ENCODE measurements at places on chromosomes 11 and 22.

GRCh38 chr11:97772705-97773104 is 1248.0 kb upstream of the CNTN5 start:
- DNase-seq = no peak

DNA sequence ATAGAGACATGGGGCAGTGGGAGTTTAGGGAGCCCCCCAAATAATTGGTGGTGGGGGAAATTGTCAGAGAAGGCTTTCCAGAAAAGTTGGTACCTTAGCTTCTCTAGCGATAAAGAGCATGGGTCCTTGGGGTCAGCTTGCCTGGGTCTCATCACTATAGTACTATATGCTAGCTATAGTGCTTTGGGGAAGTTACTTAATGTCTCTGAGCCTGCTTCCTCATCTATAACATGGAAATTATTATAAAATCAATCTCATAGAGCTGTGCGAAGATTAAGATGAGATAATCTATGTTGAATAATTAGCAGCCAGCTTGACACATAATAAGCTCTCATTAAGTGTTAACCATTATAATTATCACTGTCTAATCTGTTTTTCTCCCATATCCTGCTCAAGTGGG is 41.2 kb downstream of the STIM1 start:
- DNase-seq = no peak

GRCh38 chr11:66985508-66986177 is 10.5 kb downstream of the C11orf86 start:
- no peak for DNase-seq

GRCh38 chr11:111796696-111797095 is 30.5 kb upstream of the PPP2R1B start:
- DNase-seq = peak; percentile 2

DNA sequence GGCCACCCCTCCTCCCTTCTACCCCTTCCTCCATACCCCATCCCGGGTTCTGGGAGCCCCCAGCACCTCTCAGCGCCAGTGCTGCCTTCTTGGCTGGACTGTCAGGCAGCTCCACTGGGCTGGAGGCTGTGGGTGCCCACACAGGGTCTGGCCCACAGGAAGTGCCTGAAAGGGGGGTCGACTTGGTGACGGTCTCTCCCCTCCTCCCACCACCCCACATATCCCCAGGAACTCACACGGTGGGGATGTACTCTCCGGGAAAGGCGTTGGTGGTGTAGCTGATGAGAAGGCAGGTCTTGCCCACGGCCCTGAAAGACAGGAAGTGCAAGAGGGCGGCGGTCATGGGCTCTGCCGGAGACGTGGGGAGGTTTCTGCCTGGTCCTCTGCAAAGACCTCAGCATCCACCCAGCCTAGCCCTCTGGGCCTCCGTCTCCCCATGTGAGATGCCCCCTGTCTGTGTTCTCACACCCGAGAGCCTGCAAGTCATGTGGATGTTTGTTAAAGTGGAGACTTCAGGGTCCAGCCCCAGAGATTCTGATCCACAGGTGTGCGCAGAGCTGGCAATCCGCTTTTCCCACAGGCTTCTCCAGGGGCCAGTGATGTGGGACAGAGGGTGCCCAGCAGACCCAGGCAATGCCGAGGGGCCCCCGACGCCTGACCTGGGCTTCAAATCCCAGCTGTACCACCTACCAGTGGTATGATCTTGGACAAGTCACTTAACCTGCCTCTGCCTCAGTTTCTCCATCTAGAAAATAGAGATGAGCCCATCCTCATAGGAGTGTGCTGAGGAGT is 2.5 kb downstream of the RAC2 start:
- DNase-seq = no peak

GRCh38 chr11:1077417-1078119 is 2.9 kb downstream of the MUC2 start:
- DNase-seq = no peak

DNA sequence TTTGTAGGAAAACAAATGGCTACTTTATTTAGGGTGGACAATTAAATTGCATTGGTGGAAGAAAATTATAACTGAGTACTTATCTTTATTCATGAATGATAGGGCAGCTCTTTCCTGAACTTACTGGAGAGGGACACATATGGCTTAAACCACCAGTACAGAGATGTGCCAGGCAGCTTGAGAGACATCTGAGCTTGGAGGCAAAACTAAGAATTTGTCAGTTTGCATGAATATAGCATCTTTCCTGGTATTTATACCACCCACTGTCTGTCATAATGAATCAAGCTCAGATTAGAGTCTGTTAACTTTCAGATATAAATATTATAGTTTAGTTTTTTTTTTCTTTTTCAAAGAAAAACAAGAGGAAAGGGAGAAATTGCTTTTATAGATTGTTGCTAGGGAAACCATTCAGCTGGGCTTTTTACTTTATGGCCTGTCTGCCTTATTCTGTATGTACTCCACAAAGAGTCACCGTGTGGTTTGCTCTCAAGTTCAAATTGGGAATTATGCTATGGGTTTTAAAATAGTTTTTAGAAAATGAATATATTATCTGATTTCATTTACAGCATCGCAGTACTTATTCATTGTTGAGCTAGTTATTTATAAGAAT is 477.0 kb upstream of the CHORDC1 start:
- no peak for DNase-seq

GRCh38 chr11:63536669-63537292 is at the start of gene PLAAT4:
PLAAT4 (plus strand) TSS chr11:63536808; CDS start chr11:63536869, 61 bp downstream.
- DNase-seq = no peak

DNA sequence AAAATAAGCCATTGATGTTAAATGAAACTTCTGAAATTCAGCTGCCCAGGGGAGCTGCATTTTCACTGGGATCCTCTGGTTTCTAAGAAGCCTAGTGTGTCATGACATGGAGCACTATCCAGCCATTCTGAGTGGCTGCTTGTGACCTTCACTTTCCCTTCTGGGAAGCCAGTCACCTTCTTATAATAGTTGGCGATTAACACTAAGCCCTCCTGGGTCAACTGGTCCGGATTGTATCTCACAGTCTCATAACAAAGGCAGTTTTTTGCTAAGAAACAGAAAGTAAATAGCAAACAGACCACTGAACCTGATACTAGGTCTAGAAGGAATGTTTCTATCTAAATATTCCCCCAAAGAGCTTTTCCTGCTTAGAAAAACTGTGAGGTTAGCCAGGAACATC is 7.9 kb downstream of the CSRP3 start:
- DNase-seq = no peak

DNA sequence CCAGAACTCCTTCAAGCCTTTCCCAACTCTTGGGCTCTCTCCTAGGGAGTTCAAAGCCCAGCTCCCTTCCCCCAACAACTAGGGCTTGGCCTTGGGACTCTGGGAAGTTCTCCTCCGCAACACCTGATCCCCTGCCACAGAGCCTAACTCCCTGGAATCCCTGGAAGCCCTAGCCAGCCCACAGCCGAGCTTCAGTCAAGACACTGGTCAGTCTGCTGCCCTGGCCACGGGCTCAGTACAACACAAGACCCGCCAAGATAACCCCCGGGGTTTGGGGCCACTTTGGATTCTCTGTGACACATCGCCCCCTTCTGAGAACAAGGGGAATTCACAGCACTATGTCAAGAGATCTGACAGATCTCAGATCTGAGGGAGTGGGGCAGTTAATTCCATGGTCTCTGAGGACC is 58.3 kb downstream of the SLC22A12 start:
- peak; percentile 75 for DNase-seq

DNA sequence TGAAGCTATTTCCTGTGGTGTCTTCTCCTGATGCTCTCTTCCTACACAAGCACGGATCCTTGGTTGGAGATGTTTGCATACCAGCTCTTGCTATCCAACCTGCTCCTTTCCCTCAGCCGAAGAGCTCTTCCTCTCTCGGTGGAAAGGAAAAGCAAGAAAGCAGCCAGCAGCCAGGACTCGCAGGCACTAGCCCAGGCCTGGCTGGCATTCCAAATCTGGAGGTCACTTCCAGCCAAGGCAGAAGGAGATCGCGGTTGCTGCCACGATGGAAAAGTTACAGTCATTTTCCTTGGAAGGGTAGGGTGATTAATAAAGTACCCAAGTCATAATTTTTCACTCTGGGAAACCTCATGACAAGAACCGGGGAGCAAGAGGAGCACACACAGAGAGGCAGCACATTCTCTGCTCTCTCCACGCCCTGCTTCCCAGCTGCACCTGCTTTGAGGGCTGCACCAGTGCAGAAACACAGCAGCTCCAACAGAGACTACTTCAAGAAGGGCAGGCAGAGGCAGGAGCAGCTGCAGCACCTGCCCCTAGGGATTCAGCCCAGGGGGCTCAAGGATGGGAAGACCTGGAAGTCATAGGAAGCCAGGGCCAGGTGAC is 399.3 kb downstream of the CADM1 start:
- no peak for DNase-seq

GRCh38 chr11:19218786-19219460 is 17.1 kb upstream of the CSRP3 start:
- no peak for DNase-seq

- peak; percentile 70 for DNase-seq
Measured at GRCh38 chr11:69950120-69950519, 128.0 kb upstream of the ANO1 start.

- no peak for DNase-seq
Measured at GRCh38 chr11:108672113-108672512, 7.2 kb downstream of the DDX10 start.

- DNase-seq = no peak
Measured at GRCh38 chr11:77611921-77612320, 22.2 kb downstream of the AQP11 start.

DNA sequence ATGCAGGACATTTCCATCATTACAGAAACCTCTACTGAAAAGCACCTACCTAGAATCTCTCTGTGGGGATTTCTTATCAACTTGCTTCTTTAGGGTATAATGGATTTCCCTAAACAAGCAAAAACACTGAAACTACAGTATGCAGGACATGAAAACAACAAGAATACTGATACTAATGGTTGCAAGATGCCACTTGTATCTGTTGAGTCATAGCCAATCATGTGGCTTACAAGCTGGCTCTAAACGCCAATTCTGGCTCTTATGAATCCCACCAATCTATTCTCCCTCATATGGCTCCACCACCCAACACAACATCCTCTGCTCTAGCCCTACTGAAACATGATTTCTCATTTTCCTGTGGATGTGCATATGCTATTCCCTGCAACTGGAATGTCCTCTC is 22.6 kb downstream of the TENM4 start:
- no peak for DNase-seq

GRCh38 chr11:30282289-30282631 is 40.6 kb upstream of the ARL14EP start:
- DNase-seq = no peak

DNA sequence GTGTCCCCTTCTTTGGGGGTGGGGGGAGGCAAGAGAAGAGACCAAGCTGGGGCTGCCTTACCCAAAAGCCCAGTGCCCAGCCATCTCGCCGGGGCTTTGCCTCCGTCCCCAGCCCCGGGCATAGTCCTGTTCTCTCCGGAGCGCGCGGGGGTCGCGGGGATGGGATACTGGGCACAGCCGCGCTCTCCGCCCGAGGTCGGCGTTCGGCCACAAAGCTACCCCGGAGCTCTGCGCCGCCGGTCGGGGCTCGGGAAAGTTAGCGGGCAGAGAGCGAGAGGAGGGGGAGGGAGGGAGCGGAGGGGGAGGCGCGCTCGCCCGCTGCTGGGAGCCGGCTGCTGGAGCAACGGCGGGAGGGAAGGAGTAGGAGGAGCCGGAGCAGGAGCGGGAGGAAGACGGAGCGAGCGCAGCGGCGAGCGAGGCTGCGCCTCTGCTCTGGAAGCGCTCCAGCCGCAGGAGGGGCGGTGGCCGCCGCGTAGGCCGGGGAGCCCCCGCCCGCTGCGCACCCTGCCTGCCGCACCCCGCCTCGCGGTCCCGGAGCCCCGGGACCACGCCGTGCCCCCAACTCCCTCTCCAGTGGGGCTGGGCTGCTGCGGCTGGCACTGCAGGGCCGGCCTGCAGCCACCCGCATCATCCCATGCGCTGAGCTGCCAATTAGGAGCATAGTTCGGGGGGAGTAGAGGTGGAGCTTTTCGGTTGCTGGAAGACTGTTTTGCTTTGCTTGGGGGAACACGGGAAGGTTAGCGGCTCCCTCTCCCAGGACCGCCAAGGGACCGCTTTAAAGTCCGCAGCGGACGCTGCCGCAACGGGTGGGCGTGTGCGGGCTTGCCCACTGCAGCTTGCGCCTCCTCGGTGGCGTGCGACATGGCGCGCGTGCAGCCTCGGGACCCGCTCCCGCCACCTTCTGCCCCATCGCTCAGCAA is at the start of gene SCN4B:
TSS of gene SCN4B (minus strand) at position 272 of the 920 bp plus-strand sequence. CDS start at position 122, 150 bp downstream.
- peak; percentile 88 for DNase-seq

DNA sequence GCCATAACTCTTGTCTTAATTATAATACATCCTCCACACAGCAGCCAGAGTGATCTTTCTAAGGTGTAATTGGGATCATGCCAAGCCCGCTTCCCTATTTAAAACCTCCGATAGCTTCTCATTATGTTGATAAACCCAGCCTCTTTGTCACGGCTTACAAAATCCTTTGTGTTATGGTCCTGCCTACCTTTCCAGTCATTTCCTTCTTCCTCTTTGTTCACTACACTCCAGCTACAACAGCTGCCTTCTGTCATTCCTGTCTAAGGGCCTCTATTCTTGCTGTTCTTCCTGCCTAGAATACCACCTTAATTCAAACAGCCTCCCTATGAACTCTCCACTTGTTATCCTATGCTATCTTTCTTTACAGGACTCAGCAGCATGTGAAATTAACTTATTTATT is 70.6 kb upstream of the CAPRIN1 start:
- no peak for DNase-seq

- DNase-seq = no peak
Measured at GRCh38 chr22:25930083-25930482, 188.1 kb downstream of the MYO18B start.

DNA sequence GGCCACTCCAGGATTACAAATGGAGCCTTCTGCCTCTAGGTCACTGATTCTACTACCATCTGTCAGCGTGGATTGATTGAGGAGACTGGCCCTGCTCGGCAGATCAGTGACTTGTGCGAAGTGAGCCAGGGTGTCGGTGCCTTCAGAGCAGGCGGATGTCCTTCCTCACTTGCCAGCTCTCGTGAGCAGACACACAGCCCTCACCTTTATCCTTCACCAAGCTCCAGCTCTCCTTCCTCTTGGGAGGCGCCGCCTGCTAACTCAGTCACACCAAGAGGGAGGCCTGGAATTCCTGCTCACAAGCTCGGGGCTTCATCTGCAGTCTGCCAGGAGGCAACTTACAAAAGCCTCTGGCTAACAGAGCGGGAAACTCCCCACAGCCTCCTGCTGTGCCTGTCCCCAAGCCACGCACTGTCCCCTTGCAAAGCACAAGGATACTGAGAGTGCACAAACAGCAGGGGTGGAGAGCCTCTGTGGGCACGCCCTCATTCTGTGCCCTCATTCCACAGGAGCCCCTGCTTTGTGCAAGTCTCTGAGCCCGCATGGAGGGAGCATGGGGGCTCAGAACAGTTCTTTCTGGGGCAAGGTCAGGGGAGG is 3.5 kb upstream of the TCF20 start:
- DNase-seq = peak; percentile 85

DNA sequence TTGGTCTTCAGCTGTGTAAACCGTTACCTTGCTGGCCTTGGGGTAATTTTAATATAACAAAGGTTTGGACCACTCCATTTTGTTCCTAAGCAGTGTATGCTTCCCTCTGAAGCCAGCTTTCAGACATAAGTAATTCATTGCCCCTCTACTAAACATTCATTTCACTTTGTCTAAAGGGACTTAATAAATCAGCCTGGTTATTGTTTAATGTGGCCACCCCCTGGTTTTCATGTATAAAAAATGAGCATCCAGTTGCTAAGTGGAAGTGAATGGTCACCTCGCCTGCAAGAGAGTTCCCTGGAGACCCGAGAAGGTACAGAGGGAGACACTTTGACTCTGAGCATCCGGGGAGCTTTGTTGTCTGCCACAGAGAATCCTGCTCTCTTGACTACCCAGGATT is 3.9 kb downstream of the ABTB2 start:
- DNase-seq = no peak

GRCh38 chr11:65419772-65420481 is 2.7 kb upstream of the NEAT1 start:
- peak; percentile 96 for DNase-seq

All from islet precursor cell (in vitro differentiated cells).